ENCODE measurements at places on chromosomes 2 and 18.

DNA sequence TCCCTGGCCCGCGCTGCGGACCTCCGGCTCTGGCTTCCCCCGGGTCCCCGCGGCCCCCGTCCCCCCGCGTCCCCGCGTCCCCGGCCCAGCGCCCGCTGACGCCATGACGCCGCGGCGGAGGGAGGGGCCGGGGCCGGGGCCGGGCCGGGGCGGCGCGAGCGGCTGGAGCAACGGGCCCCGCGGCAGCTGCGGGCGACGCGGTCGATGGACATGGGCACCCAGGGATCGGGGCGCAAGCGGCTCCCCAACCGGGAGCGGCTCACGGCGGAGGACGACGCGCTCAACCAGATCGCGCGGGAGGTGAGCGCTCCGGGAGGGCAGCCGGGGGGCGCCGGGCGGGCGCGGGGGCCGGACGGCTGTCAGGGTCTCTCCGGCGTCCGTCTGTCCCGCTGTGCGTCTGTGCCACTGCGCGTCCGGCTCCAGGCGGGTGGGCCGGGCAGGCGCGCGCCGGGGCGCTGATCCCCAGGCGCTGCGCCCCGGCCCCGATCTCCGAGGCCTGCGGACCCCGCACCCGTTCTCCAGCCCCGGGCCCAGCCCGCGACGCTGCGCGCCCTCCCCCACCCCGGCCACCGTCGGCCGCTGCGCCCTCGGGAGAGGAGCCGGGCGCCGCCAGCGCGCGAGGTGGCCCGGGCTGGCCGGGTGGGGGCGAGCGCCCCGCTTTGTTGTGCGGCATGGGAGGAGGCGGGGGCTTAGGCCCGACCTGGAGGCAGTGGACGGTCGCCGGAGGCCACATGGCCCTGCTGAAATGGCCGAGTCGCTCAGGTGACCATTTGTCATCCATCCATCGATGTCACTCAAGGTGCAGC is at the start of gene LRRFIP1:
Gene LRRFIP1, plus strand, starts transcription at position 147 of the 806 bp plus-strand sequence. Its CDS starts 58 bp downstream, at position 205.
- no peak for DNase-seq

GRCh38 chr2:183163821-183164649 is 39.8 kb downstream of the NUP35 start:
- DNase-seq = no peak

DNA sequence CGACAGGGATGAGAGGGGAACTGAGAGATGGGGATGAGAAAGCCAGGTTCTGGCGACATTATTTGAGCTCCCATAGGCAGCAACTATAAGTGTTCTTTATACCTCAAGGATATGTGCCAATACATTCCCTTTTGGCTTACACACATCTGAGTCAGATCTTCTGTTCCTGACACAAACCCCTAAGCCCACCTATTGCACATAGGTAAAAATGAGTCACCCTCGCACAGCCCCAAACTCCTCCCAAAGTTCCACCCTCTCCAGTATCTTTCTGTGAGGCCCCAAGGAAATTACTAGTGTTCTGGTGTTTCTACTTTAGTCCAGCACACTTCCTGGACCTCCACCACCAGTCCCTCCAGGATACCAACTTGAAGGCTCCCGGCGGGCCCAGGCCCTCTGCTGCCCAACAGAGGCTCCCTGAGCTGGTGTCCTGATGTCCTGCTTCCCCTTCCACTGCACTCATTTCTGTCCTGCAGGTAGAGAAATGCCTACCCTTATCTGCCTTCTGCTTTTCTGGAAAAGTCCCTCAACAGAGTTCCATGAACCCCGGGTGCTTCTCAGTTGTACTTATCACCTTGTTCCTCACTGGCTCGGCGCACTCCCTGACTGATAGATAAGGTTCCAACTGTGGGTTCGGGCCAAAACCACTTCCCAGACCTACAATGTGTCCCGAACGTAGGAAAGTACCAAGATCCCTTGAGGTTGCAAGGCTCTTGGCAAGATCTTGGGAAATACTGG is 125.5 kb downstream of the EN1 start:
- no peak for DNase-seq

GRCh38 chr2:78068808-78069207 is 546.6 kb upstream of the LRRTM4 start:
- DNase-seq = no peak

DNA sequence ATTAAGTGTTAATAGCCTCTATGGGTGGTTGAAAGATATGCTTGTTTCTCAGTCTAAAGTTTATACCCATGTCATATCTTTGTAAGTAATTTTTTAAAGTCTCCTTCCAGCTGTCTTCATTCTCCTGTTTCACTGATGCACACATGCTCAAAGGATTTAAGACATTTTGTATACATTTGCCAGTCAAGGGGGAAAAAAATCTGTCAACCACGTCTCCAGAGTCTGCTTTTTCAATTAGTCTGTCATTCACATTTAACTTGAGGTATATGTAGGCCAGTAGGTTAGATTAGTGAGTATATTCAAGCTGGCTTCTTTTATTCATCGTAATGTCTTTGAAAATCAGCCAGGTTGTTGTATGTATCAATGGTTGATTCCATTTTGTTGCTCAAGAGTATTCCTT is 193.5 kb downstream of the MCFD2 start:
- no peak for DNase-seq

GRCh38 chr2:239271471-239271870 is 129.3 kb downstream of the HDAC4 start:
- no peak for DNase-seq

DNA sequence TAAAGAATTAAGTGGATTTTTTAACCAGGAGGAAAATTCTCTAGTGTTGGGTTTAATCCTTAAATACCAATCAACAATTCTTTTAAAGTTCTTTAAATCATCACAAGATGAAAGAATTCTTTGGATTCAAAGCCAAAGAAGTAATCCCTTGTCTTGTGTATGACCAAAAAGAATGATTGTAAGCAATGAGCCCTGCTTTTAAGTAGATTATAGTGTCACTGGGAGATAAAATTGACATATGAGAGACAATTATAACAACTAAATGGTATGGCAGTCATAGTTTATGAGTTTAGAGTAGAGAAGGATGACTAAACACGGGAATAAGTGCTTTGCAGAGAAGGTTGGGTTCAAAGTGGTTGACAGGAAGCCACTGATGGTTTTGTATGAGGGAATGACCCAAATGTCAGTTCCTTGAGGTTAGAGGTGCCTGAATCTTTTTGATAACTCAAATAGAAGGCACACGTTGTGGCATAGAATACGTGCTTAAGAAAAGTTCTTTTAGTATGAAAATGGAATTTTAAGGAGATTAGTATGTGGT is 199.6 kb upstream of the TCF4 start:
- no peak for DNase-seq

DNA sequence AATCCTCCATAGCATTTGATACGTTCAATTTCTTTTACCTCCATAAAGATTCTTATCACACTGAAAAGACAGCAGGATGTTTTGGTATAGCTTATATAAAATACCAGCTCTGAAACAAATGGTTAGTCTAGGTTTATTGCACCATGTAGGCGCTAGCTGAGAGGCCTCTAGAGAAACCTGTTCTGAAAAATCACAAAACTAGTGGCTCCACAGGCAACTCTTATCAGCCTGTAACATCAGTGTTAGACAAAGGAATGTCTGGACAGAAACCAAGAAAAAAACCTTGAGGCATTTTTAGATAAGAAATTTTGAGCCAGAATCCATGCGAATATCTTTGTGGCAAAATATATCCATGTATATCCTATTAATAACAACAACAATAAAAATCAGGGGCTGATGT is 440.4 kb upstream of the MAP2 start:
- no peak for DNase-seq

GRCh38 chr2:23685181-23685580 is 241.7 kb downstream of the ATAD2B start:
- no peak for DNase-seq

GRCh38 chr2:29290293-29291047 is 175.3 kb downstream of the CLIP4 start:
- DNase-seq = no peak

DNA sequence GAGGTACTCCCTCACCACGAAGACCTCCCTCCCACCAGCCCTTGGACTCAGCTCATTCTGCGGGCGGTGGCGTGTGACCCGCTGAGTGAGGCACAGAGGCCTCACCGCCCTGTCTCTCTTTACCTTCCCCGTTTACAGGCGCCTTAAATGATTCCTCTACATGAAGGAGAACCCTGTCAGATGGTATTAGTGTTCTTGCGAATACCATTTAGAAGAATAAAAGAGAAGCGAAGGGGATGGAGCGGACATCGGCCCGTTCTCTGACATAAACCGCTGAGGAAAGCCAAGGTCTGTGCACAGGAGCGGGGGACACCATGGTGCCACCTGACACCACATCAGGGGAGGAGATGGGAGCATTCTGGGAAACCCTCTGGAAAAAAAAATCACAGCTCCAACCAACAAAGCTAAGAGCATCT is 179.8 kb downstream of the HDAC4 start:
- no peak for DNase-seq

GRCh38 chr18:52441794-52442193 is 101.8 kb downstream of the DCC start:
- no peak for DNase-seq

- DNase-seq = no peak
These were observed 326.2 kb upstream of the SMIM21 start for GRCh38 chr18:75753753-75754152.
